LoVo (cell line): ENCODE measurements at places on chromosomes 5 and 9.

DNA sequence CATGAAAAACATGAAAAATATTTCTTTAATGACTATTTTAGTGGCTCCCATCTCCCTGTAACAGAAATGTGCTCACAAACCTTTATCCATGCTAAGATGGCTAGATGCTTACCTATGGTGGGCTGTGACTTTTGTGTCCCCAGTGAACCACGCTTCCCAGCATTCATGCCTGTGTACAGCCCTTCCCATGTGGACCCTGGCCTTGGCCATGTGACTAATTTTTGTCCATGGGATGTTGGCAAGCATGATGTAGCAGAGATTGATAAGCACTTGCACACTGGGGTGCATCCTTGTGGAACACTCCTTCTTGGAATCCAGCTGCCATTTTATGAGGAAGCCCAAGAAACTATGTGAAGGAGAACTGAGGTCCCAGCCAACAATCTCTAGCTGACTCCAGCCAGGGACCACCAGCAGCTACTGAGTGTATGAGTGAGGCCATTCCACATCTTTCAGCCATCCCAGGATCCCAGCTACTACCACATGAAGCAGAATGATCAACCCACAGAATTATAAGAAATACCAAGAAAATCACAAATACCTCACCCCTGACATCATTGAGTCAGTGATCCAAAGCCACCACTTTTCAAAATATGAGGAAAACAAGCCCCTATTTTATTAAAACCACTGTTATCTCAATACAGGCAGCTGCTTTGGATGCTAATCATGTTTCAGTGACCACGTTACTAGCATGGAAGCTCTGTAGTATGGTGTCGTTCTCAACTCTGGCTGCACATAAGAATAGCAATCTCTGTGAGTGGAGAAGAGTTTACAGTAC lies 16.1 kb upstream of the RAI14 start:
- no peak for DNase-seq

DNA sequence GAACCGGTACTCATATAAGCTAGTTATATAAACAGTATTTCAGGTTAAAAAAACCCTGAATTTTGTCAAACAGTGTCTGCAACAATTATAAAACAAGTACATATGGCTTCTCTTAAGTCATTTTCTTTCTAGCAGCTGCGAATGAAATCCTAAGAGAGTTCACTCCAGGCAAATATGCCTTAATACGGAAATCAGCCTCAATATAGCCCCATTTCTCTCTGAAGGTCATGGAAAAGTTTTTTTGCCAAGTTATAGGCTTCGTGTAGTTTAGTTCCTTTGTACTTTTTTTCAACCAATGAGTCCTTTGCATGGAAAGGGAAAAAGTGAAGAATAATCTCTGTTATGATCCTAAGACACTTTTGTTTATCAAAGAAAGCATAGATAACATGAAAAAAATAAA lies 848.0 kb upstream of the ACO1 start:
- no peak for DNase-seq

DNA sequence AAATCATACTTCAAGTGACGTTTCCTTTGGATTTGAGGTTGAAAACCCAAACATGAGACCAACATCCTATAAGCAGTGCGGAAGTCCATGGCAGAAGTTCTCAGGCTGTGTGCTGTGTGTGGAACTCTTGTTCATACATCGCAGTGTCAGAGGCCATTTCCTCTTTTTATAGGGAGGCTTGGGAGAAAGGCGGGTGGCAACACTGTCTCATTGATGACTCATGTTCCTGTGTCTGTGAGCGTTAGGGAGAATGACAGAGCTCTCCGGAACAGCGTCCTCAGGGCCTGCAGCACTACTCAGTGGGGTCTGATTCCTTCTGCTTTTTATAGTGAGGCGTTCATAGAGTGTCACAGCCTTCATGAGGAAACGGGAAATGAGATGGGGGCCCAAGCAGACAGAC lies 98.8 kb upstream of the BASP1 start:
- peak; percentile 89 for DNase-seq

DNA sequence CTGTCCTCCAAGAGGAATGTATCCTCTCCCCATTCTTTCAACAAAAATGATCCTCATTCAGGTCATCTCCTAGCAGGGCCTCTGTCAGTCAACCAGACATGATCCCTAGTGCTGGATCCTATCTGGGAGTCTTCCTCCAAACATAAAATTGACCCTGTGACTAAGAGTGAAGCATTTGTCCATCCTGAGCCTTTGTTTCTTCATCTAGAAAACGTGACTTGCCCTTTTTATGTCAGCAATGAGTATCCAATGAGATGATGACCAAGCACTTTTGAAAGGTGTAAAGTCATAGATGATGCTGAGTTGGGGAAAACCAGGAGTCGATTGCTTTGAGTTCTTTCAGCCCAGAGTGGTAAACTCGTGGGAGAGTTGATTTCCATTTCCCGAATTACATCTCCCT lies 143.3 kb downstream of the CMYA5 start:
- no peak for DNase-seq

- DNase-seq: no peak
Measured at GRCh38 chr5:157602505-157602904, 26.9 kb upstream of the ADAM19 start.

DNA sequence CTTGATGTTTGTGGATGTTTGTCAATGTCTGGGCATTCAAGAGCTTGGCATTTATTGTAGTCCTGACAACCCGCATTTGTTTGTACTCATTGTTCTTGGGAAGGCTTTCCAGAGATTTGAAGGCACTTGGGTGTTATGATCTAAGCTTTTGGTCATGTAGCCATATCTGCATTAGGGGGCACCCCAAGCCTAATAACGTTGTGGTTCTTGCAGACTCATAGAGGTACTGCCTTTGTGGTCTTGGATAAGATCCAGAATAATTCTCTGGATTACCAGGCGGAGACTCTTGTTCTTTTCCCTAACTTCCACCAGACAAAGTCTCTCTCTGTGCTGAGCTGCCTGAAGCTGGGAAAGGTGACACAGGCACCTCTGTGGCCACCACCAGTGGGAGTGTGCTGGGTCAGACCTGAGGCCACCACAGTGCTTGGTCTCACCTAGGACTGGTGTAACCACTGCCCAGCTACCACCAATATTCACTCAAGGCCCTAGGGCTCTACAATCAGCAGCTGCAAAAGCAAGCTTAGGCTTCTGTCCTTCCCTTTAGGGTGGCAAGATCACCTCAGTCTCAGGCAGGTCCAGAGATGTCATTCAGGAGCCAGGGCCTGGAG lies 144.4 kb upstream of the TAS2R1 start:
- peak; percentile 16 for DNase-seq

DNA sequence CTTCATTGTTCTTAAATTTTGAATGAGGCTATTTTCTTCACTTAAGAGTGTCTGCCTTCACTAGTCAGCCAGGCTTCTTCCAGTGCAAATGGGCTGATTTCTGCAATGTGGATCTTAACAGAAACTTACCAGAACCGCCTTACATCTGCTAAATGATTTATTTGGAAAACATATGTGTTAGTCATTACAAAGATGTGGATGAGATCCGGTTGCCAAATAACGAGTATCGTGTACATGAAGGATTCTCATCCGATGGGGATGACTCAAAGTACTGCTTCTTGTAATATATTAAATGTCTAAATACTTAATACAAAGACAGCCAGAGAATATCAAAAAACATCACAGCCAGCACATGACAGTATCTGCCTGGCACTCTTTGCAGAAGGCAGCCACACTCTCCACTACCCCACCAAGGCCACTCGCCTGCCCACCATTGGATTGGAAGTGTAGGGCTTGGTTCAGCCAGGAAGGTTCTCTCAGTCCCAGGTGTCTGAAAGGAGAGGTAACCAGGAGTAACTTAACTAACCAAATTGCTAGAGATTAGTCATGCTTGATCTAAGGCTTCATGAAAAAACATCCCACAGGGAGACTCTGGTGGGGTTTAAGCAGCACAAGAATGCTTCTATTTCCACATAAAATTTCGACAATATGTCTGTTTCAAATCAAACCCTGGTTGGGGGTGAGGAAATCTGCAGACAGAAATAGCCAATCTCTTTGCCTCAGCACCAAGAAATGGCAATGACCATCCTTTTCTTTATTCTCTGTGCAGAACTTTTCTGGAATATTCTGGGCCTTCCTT lies 174.8 kb downstream of the GADD45G start:
- no peak for DNase-seq

DNA sequence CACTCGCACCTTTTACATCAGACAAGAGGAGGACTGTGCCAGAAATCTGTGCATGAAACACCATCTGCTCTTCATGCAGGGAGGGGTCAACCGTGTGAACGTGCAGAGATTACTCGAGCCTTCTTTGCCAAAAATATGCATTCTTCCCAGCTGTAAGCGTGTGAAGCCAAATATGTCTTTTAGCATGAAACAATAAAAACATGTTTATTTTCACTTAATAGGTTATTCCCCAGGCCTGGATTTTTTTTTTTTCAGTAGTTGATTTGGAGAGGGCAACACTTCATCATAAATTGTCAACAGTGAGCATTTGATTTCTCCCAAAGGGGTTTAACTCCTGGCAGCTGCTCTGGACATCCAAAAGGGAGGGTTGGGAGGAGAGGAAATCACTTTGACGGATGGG lies 23.8 kb downstream of the PLAC8L1 start:
- no peak for DNase-seq

DNA sequence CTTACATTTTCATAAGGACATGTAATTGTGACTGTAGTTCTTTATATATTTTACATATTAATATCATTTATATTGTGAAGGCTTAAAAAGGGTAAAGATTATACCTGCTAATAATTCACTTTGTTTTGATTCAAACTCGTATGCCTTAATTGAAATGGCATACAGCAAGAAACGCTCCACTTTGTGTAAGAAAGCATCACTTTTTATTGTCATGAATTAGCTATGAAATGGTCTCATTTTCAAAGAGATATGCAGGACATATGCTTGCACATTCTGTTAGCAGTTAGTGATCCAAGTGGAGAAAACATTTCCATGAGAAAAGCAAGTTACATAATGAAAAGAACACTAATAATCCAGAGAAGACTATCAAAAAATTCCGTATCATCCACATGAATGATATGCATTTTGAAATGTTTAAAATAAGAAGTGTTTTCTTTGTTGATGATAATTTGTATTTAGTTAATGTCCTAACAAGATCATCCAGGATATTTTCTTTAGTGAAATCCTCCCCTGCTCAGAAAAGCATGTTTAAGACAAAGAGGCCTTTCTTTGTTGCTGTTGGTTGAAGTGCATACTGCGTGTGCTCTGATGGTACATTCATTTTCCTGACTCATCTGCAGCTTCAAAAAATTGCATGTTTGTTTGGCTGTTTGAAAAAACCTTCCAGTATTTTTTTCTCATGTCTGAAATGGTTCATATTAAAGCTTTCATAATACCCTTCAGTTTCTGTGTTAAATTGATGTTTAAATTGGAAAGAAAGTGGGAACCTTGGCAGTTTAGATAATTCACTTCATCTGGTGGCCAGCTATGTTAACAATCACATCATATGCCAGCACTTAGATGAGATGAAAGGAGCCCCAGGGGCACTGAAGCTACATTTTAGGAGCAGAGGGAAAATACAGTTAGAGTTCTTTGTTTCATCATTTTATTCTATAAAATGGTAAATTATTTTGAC lies 242.2 kb downstream of the CSNK1G3 start:
- no peak for DNase-seq

GRCh38 chr9:122346478-122347347 lies 24.1 kb upstream of the PTGS1 start:
- peak; percentile 29 for DNase-seq

DNA sequence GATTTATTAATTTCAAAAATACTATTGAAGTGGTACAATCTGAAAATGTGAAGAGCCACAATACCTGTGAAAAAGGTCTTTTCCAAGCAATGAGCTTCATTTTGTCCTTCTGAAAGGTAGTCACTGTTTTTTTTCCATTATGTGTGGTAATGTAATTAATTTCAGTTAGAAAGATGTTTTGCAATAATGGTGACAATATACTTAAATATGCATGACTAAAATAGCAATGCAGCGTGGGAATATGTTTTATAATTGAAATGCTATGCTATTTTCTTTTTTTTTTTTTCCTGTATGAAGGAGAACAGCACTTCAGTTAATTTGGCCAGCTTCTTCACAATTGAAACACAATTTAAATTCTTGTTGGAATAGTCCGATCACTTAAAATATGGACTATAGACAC lies 41.9 kb downstream of the NPR3 start:
- DNase-seq: no peak
